ENCODE measurements at places on chromosomes 2 and 18. TPM values are rescaled to one million over a fixed set of nuclear protein-coding genes. Genes with fewer than 3 reads are reported as not detected.

GRCh38 chr2:185793532-185794345, 55.1 kb downstream of the FSIP2 start:
- DNase-seq: no peak

DNA sequence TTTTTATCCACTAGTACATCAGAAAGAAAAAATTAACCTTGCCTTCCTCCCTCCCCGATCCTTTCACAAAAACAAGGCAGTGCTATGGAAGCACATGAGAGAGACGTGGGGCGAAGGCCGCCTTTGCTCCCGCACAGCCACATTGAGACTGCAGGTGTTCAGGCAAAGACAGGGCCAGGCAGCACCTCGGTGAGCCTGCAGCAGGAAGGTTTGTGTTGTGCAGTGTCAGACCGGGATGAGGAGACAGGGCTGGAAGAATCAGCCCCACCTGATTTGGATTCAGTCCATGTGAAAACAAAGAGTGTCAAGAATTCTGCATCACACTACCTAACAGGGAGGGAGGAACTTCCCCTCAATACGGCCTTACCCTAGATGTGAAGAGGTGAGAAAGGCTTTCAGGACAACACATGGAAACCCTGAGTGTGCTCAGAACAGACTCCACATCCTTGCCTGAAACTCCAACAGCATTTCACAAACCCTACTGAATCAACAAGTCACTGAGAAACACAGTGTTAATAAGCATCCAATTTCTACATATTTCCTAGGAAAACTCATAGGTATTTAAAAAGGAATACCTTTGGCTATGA, 59.6 kb downstream of the HDAC4 start:
- DNase-seq: no peak

The ANO7 gene
- polyA plus RNA-seq: 0.22 TPM

The SLC19A3 gene
- polyA plus RNA-seq: 0.27 TPM

- no peak for DNase-seq
Observed at GRCh38 chr18:2709316-2709715, 53.8 kb downstream of the SMCHD1 start.

DNA sequence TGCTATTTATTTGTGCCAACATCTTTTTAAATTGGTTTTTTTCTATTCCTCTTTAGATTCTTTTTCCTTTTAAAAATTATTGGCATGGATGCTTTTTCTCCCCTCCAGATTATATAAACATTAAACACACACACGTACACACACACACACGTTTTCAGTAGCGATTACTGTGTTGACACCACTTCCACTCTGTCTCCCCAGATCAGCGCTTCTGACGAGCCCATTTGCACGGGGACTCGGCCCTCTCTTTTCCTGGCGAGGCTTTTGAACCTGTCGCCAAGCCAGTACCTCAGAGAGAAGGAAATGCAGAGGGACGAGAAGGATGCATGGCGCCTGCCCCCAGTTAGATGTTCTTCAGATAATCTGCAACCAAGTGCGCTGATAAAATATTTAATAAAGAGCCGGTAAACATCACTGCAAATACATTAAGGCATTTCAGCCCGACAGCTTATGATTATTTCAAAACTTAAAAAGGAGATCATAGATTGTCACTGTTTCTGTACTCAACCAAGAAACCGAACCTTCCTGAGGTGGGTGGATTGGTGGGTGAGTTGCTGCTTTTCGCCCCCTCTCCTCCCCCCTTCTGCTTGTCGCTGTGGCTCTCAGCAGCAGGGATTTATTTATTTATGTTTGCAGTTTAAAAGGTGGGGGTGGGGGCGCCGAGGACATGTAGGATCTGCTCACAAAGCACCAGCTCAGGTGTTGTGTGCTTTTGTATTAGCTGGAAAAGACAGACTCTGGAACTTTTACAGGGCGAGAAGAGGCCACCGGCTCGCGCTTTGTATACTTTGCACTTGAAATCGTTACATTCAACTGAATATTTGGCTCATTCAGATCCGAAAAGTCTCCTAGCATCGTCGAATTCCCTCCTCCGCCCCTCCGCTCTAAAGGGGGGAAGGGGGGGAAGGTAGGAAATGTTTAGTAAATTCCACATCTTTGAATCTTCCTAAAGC, 787 bp upstream of the TBR1 start:
- no peak for DNase-seq

- DNase-seq: peak; percentile 69
Observed at GRCh38 chr2:119367472-119368099, 809 bp downstream of the DBI start.

GRCh38 chr2:204909791-204910190, 364.5 kb downstream of the PARD3B start:
- DNase-seq: no peak

- DNase-seq: no peak
Observed at GRCh38 chr2:31207790-31208189, 9.5 kb downstream of the CAPN14 start.

The YES1 gene
- polyA plus RNA-seq: 14.6 TPM

The GREB1L gene
- polyA plus RNA-seq: 8.9 TPM

- no peak for DNase-seq
Observed at GRCh38 chr2:174931724-174932123, 73.5 kb downstream of the CHN1 start.

DNA sequence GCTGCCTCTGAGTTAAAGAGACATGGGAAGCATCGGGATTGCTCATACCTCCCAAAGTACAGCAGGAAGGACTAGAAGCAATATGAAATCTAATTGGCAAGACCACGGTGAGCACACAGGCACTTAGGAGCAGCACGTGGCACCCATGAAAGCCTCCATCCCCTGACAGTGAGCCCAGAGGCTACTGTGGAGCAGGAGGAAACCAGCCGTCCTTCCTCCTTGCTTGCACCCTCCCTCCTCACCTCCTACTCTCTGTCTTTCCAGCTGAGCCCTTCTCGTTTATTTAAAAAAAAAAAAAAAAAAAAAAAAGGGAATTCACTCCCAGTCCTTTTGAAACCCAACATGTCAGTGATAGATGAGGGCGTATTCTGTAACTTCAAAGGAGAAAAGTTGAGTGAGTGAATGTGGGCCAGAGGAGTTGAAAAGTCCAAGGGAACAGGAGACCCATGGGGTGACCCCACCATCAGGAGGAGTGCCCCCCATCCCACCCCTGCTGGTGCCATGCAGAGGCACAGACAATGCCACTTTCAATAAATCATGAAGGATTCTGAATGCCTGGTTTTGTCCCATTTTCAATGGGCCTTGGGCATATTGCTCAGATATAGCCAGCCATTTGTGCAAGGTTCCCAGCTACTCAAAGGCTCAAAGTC, 96.6 kb upstream of the ALPP start:
- DNase-seq: no peak

GRCh38 chr2:67489396-67489795, 92.3 kb downstream of the ETAA1 start:
- no peak for DNase-seq

GRCh38 chr18:13437796-13438506, 219.4 kb downstream of the LDLRAD4 start:
- DNase-seq: no peak

DNA sequence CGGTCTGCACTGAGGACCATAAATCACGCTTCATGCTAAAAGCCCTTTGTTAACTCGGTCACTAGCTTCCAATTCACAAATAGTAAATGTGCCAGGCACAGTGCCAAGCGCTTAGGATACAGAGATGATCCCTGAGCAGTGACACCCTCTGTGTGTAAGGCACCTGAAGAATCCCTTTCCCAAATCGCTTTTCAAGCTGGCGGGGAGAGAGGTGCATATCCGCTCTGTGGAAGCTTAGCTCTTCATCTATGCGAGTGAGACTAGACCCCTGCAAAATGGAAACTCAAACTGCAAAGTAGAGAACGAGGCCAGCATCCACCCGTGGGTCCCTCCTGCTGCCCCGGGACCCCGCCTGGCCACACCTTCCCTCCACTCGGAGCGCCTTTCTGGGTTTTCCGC, 2.4 kb downstream of the PIEZO2 start:
- no peak for DNase-seq

The NPAS2 gene
- 17.3 TPM for polyA plus RNA-seq

The CHRND gene
- polyA plus RNA-seq: 13.5 TPM
